Stimulated activated CD4-positive, alpha-beta T cell treated with anti-CD3 and anti-CD28 coated beads, TNF-alpha, amount 100 ng/mL, for 4 hours (primary cell): ENCODE measurements at places on chromosomes 16 and 17.

GRCh38 chr16:72740347-72740746, 307.6 kb downstream of the ZFHX3 start:
- DNase-seq, result no peak

- DNase-seq, result no peak
Measured at GRCh38 chr16:4609200-4610010, 5.3 kb downstream of the UBALD1 start.

GRCh38 chr16:3050487-3050886, 4.1 kb downstream of the MMP25 start:
- no peak for DNase-seq

DNA sequence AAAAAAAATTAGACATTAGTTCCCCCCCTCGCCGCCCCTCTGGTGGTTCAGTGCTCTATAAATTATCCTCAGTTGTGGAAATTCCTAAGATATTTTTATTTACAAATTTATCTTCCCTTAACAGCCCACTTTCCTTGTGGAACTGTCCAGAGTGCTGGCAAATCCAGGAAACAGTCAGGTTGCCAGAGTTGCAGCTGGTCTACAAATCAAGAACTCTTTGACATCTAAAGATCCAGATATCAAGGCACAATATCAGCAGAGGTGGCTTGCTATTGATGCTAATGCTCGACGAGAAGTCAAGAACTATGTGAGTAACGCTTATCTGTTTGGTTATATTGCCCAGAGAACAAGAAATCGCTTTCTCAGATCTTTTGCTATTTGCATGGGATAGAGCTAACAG, 2.9 kb downstream of the KPNB1 start:
- no peak for DNase-seq

- DNase-seq, result no peak
Measured at GRCh38 chr17:1606352-1606985, 22.2 kb downstream of the SLC43A2 start.

DNA sequence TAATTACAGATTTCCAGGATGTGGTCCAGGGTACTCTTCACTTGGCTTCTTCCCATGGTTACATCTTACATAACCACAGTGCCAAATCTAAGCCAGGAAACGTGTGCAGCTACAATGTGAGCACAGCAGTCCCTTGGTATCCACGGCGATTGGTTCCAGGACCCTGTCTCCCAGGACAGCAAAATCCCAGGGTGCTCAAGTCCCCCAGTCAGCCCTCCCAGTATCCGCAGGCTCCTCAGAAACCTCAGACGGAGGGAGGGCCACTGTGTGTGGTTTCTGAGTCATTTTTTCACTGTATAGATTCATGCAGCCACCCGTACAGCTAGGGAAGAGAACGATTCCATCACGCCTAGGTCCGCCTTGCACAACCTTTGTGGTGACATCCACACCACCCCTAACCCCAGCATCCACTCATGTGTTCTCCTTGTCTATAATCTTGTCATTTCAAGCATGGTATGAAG, 11.1 kb upstream of the ATP2C2 start:
- no peak for DNase-seq

DNA sequence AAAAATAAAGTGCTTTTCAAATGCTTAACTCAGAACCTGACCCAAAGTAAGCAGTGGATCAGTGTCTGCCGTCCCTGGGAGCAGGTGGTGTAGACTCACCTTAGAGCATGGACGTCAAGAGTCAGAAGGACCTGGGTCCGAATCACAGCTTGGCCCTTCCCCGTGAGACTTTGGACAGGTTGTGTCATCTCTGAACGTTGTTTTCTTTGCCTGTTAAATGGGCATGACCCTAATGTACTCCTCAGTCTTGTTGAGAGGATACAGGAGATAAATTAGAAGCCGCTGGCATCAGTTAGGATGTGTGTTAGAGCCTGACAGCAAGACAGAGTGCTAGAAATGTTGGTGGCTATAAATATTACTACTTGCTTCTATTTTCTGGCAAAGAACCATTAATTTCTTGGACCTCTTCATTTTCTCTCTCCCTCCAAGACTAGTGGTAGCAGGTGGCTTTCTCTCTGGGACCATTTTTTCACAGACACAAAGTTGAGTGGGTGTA, 68.8 kb downstream of the RAB11FIP4 start:
- DNase-seq, result no peak

DNA sequence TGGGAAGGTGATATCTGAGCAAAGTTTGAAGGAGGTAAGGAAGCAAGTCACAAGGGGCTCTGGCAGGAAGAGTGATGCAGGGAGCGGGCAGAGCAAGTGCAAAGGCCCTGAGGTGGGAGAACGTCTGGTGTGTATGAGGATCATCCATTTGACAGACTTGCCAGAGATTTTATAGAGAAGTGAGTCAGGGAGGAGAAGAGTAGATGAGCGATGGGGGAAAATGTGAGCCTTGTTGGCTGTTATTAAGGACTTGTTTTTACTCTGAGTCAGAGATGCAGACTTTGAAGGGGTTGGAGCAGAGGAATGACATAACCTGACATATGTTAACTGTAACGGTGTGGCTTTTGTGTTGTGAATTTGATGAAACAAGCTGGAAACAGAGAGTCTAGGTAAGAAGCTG, 3.5 kb upstream of the CLEC10A start:
- DNase-seq, result no peak

DNA sequence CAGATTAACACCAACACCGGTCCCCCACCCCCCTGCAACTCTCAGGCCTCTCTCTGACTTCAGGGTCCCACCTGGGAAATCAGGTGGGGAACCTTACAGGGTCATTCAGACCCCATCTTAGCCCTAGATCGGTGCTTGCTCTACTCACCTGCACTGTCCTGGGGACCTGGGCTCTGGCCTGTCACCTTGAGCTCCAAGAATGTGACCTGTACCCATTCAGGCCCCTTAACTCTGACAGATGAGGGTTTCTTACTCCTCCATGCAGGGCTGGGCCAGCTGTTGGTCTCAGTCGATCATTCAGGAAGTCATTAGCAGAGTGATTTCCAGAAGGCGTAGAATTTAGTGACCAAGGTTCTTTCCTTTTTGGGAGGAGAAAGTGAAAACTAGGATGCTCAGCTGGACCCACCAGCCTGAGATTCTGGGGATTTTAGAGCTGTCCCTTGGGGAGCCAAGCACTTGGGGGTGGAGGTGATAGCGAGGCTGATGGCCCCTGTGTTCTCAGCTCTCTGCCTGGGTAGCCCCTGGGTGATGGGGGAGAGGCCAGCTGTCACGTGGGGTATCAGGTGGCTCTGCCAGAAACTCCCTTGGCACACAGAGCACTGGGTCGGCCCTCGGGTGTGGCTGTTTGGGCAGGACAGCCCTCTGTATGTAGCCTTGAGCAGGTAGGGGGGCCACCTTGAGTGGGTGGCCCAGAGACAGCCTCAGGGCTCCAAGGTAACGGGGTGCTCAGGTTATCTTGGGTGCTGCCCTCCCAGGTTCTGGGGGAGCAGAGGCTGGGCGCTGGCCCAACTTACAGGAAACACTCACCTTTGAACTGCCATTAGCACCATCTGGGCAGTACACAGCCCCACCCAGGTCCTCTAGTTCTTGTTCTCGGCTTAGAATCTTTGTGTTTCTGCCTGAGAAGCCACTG, 724 bp downstream of the MVP start:
- DNase-seq, result no peak

- DNase-seq, result no peak
Measured at GRCh38 chr17:9818760-9819159, 3.1 kb downstream of the GSG1L2 start.

DNA sequence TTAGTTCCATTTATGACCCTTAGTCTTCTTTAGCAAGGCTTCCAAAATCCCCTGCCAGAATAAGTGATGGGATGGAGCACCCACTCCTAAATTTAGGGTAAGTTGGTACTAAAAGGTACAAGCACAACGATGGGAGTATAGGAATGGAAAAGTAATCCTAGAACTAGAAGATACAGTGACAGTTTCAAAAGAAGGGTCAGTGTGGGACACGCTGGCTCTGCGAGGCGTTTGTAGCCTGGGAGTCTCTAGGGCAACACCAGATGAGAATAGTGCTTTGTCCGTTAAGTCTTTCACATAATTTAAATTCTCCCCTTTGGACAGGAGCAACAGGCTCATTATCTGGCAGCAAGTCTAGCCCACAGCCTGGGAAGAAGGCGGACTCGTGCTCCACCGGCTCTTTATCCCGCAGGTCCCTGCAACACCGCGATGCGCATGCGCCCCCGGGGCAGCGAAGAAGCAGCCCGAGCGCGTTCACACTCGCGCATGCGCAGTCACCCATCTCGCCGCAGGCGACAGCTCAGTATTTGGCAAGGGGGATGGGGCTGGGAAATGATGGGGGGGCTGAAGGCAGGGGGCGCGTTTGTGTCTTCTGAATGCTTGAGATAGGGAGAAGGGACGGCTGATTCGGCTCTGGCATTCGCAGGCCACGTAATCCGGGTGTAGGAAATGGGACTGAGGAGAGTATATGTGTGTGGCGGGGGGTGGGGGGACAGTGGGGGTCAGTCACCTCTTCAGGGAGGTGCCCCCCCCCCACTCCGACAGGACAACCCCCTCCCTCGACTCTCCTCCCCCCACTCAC, 564 bp downstream of the SPOP start:
- DNase-seq, result peak; percentile 90

DNA sequence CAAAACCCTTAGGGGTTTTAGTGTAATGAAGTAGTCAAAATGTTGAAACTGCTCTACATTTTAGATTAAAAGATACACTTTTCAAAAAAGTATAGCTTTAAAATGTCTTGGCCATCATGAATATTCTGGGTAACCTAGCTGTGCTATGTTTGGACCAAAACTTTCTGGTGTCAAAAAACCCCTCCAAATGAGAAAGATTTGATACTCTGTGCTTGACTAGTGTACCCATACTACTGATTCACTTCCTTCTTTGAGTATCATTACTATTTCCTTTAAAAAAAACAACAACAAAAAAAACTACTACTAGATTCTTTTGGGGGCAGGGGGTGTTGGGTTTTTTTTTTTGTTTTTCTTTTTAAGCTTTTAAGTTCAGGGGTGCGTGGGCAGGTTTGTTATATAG, 37.3 kb downstream of the PTRH2 start:
- no peak for DNase-seq
